ENCODE measurements at places on chromosomes 12 and 14.

DNA sequence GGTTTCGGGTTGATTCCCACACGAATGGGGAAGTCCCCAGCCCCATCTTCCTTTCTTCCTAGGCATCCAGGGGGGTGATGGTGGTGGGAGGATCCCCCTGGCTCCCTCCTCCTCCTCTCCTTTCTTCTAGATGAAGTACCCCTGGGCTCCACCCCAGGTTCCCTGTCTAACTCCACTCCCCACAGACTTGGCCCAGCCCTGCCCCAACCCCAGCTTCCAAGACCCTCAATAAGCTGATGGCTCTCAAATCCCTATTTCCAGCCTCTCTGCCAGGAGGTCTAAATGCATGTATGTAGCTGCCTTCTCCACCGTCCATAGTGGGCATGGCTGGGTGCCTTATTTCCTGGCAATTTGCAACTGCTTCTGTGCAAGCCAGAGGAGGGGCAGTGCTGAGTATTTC is 383.7 kb downstream of the BCL11B start:
- DNase-seq = no peak

- DNase-seq = no peak
Observed at GRCh38 chr14:22476005-22476751, 112.8 kb downstream of the DAD1 start.

- DNase-seq = no peak
Observed at GRCh38 chr12:99261256-99261655, 386.3 kb upstream of the GARIN6 start.

- no peak for DNase-seq
Observed at GRCh38 chr12:76307083-76307482, 41.1 kb downstream of the BBS10 start.

DNA sequence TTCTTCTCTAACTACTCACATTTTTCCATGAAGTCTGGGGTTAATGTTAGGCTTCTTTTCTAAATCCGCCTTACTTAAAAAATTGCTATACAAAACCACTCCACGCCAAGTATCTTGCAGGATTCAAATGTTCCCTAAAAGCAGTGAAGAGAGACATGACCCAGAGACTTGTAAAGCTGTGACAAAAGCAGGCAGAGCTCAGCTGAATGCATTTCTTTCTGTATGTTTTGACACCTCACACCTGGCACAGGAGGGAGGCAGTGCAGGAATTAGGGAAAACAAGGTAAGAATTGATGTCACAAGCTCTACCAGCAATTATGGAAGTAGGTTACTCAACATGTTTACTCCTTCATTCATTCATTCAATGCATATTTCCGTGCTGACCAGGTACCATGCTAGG is 295.0 kb downstream of the RPAP3 start:
- no peak for DNase-seq

DNA sequence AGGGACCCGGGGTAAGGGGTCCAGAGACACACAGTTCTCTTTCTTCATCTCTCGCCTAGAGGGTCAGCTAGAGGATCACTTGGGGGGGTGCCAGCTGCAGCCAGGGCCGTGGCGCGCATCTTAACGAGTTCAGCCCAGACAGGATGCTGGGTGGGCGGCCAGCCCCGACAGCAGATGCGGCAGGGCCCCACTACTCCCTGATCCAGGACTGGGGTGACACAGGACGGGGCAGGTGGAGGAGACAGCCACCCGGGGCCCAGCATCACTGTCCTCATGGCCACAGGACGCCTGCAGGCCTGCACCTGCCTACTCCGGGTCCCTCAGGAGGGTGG is 12.8 kb downstream of the AKT1 start:
- DNase-seq = no peak

- peak; percentile 86 for DNase-seq
Observed at GRCh38 chr12:49200919-49201594, 12.2 kb upstream of the TUBA1A start.

DNA sequence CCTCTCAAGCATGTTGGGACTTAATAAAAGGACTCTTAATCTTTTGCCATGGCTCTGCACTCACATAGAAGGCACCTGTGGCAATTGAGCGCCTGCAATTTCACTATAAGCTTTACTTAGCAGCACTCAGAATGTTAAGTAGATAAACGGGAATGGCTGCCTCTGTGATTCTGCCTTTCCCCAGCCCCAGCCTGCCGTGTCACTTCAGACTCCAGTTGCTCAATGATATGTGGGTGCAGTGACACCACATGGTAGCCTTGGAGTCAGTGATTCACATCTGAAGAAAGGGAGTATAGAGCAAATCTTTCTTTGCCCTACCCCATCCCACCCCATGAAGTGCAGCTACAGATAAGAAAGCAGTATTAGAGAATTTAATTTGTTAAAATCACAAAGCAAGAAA is 96.1 kb downstream of the ZFC3H1 start:
- no peak for DNase-seq

- no peak for DNase-seq
Observed at GRCh38 chr12:71721783-71722505, 32.7 kb upstream of the RAB21 start.

DNA sequence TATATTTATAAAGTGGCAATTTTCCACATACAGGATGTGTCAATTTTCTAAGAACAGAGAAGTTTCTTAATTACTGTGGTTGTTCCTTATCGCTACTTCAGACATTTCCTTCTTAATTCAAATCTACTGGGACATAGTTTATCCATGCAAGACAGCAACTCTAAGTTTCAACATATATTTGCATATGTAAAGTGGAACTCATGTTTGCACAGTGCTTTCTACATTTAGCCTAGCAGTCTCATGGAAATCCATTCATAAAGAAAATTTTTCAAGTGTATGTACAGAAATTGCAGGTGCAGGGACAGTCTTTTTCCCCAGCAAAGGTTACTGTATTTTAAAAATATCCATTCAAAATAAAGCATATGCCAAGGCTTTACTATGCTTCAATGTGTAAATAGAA is 956.7 kb upstream of the SEL1L start:
- peak; percentile 63 for DNase-seq

- DNase-seq = no peak
Observed at GRCh38 chr14:55201219-55202101, 10.1 kb upstream of the DLGAP5 start.

- no peak for DNase-seq
Observed at GRCh38 chr14:72118841-72119240, 186.6 kb downstream of the RGS6 start.

- DNase-seq = no peak
Observed at GRCh38 chr14:64857979-64858744, 21.5 kb downstream of the SPTB start.

DNA sequence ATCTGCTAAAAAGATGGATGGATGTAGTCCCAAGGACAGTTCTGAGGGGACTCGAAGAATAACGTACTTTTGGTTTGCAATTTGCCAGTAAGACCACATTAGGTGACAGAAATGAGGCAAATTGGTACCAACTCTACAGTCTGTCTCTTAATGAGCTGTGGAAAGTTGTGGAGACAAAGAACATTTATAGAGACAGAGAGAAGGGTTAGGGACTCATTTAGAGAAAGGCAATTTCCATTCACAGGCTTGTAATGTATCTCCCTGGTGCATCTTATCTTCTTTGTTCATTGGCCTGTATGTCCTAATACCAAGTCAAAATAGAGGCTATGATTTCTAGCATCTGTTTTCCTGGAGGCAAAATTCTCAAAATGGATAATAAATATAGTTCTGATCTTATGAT is 177.5 kb downstream of the ANO4 start:
- no peak for DNase-seq

DNA sequence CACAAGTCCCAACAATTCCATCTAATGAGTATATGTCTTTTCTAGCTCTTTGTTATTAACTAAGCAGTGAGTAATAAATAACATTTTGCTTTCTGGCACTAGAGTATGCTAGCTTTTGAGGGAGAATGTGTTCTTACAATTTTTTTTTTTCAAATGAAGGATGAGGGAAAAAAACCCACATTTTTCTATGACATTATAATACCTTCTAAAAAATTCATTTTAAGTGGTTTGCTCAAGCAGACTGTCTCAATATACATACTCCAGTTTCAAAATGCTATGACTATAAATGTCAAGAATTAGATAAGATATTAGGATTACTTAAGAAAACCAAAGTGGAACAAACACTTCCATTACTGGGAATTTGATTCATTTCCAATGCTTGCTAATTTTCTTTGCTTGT is 394.6 kb downstream of the C12orf75 start:
- DNase-seq = no peak

GRCh38 chr12:98893675-98894411 is 248.8 kb downstream of the APAF1 start:
- DNase-seq = no peak

DNA sequence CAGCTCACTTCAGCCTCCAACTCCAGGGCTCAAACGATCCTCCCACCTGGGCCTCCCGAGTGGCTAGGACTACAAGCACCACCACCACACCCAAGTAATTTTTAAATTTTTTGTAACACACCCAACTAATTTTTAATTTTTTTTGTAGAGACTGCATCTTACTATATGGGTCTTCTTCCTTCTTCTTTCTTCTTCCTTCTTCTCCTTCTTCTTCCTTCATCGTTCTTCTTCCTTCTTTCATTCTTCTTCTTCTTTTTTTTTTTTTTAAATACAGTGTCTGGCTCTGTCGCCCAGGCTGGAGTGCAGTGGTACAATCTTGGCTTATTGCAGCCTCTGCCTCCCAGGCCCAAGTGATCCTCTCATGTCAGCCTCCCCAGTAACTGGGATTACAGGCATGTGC is 965 bp upstream of the CREBL2 start:
- DNase-seq = no peak

DNA sequence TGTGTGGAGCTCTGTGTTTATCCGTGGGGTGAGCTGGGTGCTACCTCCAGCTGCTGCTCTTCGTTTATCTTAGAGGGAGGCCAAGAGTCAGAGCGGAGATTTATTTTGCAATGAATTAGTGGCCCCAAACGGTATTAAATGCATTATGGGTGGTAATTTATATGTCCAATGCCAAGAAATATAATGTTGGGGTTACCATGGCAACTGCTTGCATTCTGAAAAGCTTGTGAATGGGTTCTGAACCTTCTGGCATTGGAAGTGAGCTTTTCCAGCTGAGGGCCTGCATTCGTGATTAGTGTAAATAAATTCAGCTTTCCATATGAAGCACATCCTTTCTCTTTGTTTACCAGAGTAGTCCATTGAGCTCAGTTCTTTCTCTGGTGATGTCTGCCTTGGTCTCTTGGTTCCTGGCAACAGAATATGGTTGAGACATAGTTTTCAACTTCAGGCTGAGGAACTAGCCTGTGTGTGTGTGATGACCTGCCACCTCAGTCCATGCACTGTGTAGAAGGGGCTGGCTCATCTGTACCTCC is 51.8 kb downstream of the TRAF3 start:
- no peak for DNase-seq

- DNase-seq = peak; percentile 54
Observed at GRCh38 chr14:92680781-92681650, 67.4 kb downstream of the LGMN start.

GRCh38 chr12:77893918-77894317 is 63.2 kb downstream of the NAV3 start:
- DNase-seq = no peak

- no peak for DNase-seq
Observed at GRCh38 chr14:100294963-100295330, 11.3 kb downstream of the SLC25A29 start.

DNA sequence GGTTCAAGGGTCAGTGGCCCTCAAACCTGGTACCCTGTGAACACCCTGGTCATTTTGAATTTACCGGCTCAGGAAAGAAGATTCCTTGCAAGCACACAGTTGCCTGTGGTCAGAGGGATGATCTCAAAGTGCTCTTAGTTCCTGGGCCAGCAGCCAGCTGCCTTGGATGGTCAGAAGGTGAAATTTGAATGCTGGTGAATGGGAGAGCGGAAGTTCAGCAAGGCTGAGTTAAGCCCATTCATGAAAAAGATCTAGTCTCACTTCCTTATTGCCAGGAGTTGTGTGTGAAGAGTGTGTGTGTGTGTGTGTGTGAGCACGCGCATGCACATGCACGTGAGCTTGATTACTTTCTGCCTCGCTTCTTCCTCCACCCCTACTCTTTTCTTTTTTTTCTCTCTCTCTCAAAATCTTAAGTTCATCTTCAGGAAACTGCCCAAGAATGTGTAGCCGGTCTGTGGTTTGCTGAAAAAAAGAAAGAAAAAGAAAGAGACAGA is 155.5 kb upstream of the CCND2 start:
- DNase-seq = no peak

- no peak for DNase-seq
Observed at GRCh38 chr12:95054206-95054605, 19.2 kb downstream of the NR2C1 start.

DNA sequence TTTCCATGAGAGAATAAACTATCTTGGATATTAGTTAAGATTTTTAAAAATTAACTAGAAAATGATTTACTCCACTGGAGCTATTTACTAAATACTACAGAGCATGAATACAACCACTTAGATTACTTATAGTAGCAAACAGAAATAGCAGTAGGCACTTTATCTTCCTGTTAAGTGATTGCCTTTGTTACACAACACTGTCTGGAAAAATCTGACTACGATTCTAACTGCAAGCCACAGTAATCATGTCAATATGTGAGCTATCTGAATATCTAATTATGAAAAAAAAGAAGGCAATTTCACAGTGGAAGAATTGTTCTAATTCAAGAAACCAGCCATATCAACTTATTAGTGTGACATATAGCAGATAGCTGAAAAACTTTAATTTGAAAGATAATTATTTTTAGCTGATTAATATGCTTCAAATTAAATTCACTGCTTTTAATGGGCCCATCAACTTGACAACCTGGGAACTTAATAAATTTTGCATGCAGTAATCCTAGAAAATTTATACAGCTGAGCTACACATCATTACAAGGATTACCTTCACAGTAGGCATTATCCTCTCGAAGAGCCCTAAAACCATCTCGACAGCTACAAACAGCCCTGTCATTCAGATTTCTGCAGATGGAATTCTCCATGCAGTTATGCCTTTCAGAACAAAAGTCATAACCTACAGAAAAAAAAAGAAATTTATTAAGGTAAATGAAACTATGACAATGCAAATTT is 172.8 kb downstream of the NELL2 start:
- no peak for DNase-seq

DNA sequence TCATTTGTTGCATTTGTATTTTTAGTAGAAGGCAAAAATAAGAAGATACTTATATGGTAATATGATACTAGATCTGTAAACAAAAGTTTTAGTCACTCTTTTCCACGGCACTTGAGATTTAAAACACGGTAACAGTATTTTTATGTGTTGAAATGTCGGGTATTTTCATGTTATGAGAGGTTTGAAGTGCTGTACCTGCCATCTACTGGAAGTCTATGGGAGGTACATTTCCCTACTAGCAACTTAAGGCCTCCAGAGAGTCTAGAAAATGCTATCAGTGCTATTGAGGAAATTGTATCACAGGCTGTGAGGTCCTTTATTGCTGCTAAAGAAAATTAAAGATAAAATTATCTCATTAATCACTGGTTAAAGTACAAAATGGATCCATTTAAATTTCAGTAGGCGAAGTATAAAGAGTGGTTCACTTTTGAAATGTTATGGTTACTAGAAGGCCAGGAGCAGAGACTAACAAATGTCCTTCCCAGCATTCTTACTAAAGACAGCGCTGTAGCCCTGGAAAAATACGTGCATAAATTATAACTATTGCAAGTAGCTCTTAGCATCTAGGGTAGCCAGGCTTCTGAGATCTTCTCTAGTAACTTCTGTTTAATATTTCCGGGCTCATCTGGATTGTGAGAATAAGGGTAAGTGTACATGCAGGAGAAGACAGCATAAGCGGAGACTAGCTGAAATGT is 77.6 kb upstream of the PRKD1 start:
- peak; percentile 21 for DNase-seq

- no peak for DNase-seq
Observed at GRCh38 chr12:5889381-5890047, 55.5 kb downstream of the ANO2 start.
